ENCODE measurements at places on chromosomes 3 and 15.

DNA sequence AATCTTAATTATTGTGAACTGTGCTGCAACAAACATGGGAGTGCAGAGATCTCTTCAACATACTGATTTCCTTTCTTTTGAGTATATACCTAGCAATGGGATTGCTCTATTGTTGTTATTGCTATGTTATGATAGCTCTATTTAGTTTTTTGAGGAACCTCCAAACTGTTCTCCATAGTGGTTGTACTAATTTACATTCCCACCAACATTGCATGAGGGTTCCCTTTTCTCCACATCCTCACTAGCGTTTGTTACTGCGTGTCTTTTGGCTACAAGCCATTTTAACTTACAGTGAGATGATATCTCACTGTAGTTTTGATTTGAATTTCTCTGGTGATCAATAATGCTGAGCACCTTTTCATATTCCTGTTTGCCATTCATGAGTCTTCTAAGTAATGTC, 45.5 kb upstream of the TNFSF10 start:
- no peak for DNase-seq

DNA sequence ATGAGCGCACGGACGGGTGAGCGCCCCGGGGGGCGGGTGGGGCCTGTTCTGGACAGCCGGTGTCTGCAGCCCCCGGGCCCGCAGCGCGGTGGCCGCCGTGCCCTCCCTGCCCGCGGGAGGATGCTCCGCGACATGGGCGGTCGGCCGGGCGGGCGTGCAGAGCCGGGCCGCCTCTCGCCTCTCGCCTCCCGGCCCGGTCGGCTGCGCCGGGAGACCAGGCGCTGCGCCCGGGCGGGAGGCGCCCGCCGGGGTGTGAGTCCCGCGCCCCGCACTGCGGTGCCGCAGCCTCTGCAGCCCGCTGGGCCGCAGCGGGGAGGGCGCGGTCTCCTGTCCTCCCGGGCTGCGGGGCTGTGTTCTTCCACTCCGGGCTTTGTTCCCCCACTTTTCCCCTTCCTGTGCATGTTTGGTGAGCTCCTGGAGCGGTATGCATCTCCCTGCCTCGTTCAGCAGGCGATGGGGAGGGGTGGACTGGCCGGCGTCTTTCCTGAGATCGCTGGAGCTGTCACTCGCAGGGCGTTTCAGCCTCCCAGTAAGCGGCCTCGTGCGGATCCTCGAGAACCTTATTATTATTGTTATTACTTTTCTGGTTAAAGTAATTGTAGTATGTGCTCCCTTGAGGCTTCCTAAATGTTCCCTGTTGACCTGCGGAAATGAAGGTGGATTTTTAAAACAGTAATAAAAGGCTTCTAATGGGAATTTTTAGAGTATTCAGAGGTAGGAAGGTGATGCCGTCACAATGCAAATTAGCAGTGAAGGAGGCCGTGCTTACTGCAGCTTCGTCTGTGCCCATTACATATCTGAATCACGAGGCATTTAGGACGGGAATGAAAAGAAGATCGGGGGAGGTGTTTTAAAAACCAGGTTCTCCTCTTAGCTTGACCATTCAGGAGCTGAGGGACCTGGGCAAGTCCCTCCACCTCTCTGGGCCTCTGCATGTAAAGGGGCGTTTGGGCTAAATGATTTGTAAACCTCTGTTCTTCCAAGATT, 593 bp downstream of the TMOD2 start:
- DNase-seq: no peak

GRCh38 chr15:35481064-35481463, 64.9 kb downstream of the DPH6 start:
- no peak for DNase-seq

DNA sequence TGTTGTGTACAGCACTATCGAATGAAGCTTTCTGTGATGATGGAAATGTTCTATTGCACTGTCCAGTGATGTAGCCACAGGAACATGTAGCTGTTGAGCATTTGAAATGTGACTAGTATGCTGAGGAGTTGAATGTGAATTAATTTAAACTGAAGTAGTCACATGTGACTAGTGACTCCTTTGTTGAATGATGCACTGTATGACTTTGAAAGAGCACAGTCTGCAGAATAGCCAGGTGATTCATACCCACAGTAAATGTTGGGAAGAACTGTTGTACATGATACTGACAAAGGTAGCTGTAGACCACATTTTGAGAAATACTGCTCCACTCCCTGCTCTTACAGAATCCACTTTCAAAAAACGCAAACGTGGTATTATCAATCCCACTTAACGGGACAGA, 34.0 kb upstream of the ACTL6A start:
- DNase-seq: no peak

GRCh38 chr3:7545334-7545733, 684.4 kb downstream of the GRM7 start:
- DNase-seq: no peak
